Adrenal gland (tissue), 19 donors: ENCODE measurements at places on chromosomes 1 and 21. TPM values are rescaled to one million over a fixed set of nuclear protein-coding genes. Genes with fewer than 3 reads are reported as not detected.

Gene CYP4A22
- not detected for polyA plus RNA-seq

Gene AMY1B
- polyA plus RNA-seq, result not detected

Gene TMEM183A
- 23.4 TPM for polyA plus RNA-seq

Gene BLZF1
- 7.5 TPM for polyA plus RNA-seq

Gene BMP8B
- polyA plus RNA-seq, result 2.3 TPM

Gene RGS1
- 6.0 TPM for polyA plus RNA-seq

Gene RIMKLA
- polyA plus RNA-seq, result 0.35 TPM

Gene ECM1
- 22.2 TPM for polyA plus RNA-seq

Gene PCSK9
- polyA plus RNA-seq, result 0.16 TPM

Gene RGS7
- polyA plus RNA-seq, result 3.4 TPM

Gene PDC
- not detected for polyA plus RNA-seq

Gene TCHHL1
- not detected for polyA plus RNA-seq

Gene TFAP2E
- 2.1 TPM for polyA plus RNA-seq
